ENCODE measurements at places on chromosomes 3 and 15.

GRCh38 chr3:47440131-47440530 lies 35.6 kb downstream of the SCAP start:
- DNase-seq, result no peak

DNA sequence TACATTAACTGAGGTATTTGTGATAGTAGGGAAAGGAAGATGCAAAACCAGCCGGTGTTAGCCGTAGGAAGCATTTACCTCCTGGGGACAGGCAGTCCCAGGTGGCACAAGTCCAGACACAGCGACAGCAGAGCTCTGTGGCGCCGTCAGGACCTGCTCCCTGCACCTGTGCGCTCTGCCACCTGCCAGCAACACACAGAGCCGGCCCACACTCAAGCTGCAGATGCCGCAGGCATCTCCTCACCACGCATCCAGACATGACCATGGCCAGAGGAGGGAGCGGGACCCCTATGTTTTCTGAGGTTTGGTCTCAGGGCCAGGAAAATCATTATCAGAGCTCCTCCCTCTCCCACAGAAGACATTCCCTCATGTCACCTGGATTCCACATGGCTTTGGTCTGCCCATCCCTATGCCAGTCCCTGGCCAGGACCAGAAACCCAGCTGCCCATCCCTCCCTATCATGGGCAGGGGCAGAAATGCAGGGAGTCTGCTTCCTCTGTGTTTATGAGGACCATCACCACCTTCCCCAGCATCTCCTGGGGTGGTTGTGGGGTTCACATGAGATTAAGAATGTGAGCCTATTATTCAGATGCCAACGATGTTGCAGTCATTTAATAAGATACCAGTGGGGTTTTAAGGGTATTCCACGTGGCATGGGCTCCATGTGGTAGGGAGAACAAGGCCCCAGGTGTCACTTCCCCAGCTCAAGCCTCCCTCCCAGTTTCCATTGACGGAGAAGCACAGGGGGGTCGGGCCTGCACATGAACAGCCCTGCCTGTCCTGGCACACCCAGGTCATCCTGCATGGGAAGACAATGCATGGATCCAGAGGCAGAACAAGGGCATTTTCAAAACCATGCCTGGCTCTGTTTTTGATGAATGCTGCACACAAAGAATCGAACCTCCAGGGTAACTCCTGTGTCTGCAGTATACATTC lies 251.1 kb downstream of the OCA2 start:
- DNase-seq, result no peak

GRCh38 chr3:50322386-50323091 lies at the start of gene HYAL2:
Gene HYAL2 (minus strand): TSS chr3:50322745. CDS start chr3:50320489, 2,256 bp downstream.
- no peak for DNase-seq

DNA sequence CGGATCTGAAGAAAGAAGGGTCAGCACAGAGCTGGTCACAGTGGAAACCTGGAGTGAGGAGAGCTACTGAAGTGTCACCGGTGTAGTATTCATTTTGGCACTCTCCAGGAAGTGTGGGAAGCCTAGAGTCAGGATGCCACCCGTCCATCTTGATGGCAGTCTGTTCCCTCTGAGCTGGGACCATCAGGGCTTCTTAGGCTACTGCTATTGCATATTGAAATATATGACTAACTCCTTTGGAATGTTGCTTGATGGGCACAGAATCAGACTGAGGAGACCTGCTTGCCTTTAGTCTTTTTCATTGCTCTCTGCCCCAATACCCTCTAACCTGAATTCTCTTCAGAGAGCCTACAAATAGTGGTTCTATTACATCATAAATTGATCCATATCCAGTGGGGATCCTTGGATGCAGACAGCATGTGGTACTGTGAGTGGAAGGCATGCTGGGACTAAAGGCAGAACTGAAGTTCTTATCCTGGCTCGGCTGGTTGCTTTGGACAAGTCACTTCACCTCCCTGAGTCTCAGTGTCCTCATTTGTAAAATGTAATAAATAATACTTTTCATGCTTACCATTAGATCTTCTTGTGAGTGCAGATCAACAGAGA lies 143.5 kb downstream of the PDE8A start:
- DNase-seq, result no peak

GRCh38 chr3:148455098-148455497 lies 242.6 kb upstream of the AGTR1 start:
- no peak for DNase-seq

- no peak for DNase-seq
Measured at GRCh38 chr3:122598556-122598955, 21.1 kb downstream of the PARP15 start.

DNA sequence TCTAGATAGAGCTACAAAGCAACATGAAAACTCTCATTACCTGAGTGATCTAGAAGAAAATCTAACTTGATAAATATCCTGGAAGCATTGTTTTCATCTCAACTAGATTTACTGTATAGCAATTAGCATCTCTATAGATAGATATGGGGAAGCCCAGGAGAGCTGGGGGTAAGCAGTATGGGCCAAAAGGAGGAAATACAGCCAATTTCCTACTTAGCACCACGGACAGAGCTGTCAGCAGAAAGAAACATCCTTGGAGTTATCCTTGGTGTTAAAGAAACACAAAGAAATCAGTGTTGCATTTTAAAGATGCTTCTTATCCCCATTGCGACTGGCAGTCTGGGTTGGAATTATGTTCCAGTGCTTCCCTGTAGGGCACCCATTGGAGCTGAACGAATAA lies 126.2 kb downstream of the TIGIT start:
- no peak for DNase-seq

DNA sequence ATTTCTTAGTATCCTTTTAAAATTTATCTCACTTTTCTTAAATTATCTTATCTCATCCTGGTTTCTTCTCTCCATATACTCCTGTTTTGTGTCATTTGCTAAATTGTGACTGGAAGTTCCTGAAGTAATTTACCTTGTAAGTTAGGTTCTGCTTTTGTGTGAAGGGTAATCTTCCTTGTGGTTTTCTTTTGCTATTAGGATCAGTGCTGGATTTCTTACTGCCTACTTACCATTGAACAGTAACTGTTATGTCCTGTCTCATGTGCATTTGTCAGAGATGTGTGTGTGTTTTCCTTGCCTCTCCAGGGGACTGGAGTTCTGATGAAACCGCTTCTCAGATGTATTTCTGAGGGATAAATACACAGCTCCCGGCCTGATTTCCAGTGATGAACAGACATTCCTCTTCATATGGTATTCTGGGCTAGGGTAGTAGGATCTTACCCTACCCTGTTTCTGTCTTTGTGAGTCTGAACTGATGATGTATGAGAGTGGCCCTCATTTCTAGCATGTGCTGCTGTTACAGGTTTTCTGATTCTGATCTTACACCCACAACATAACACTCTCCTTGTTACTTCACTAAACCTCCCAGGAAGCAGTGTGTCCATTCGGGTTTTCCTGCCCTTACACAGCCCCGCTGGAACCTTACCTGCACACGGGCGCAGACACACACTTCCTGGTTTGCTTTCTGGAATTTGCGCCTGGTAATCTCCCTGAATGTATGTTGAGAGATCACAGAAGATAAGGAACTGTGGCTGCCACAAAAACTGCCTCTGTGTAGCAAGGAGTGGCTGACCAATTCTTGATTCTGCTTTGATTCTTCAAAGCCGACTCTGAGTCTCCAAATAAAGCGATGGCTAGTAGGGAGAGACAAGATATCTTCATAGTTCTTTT lies 14.7 kb downstream of the PAK2 start:
- DNase-seq, result no peak

DNA sequence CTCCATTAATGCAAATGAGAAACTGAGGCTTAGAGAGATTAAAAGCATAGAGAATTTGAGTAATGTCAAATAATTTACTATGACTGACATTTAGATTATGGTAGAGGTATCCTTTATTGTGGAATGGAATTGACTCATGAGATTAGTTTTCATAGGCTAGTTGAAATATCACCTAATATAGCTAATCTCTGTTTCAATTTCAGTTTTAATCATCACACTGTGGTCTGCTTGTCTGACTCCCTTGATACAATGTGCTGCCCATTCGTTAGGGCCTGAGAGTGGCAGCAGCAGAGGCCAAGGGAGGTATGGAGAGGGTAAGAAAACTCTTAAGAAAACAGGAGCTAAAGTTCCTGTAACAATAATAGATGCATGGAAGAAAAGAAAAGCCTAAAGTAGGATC lies 13.2 kb upstream of the ZBTB20 start:
- no peak for DNase-seq

GRCh38 chr3:36944012-36944640 lies 728 bp downstream of the TRANK1 start:
- no peak for DNase-seq
